EH (cell line): ENCODE measurements at places on chromosomes 5 and 9.
A peak's percentile ranks its signal among the peaks of the same experiment; 100 is the strongest.

- DNase-seq = no peak
Observed at GRCh38 chr5:137672001-137672400, 63.9 kb downstream of the KLHL3 start.

DNA sequence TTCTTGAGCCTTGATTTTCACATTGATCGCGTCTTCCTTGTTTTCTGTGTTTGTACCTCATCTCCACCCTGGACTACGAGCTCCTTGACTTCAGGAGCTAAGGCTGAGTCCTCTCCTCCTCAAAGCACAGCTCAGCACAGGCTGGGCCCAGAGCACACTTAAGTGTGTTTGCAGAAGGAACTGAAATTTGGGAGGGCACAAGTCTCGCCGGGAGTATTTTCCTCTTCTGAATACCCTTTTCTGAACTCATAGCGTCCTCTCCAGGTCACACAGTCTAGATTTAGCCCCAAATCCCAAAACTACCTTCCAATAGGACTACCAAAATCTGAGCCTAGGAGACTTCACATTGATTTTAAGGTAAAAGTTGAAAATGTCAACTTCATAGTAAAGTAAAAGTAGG, 41.6 kb downstream of the TSTD2 start:
- DNase-seq = no peak

GRCh38 chr5:141208478-141208877, at the start of gene PCDHB12:
TSS of gene PCDHB12 (plus strand) at chr5:141208719. CDS start at chr5:141208908, 189 bp downstream.
- peak; percentile 15 for DNase-seq

- DNase-seq = peak; percentile 56
Observed at GRCh38 chr5:98905857-98906688, 22.7 kb downstream of the CHD1 start.

DNA sequence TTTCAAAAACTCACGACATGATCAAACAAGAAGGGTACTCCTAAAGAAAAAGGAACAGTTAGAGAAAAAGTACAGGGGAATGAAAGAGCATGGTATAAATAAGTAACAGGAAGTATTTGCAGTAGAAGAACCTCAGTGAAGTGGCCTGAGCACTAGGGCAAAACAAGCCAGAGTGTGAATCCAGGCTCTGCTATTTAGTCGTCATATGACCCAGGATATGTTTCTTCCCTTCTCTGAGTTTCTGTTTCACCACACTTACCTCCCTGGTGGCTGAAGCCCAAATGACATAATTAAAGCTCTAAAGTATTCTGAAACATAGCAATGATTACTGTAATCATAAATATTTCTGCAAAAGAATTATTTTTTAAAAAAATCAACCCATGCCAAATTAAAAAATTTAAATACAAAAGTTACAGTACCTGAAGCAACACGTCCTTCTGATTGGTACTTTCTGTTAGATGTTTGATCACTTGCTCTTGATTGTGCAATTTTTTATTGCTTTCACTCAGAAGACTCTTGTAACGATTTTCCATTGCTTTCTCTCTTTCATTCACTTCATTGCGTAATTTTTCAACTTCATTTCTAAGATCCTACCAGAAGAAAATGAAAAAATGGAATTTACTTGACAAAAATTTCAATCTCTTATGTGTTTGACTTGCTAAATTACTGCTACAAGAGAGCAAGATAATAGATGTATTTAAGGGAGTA, 88.9 kb downstream of the CDK5RAP2 start:
- DNase-seq = no peak

DNA sequence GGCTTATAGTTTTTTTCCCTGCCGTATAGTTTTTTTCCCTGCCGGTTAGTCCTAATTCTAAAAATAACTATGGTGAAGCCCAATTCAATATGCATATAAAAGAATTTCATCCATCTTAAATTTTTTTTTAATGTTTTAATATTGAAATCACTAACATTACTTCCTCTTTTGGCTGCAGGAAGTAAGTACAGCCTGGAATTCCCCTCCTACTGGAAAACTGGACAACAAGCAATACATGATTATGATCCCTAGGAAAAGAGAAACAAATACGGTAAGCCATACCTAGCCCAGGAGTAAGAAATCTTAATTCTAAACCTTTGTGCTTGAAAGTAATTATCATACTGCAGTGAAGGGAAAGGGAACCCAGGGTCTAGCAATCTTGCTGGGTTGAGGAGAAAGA, 119.0 kb downstream of the NR3C1 start:
- DNase-seq = no peak

- DNase-seq = peak; percentile 30
Observed at GRCh38 chr5:133130387-133131118, 78.7 kb downstream of the HSPA4 start.

DNA sequence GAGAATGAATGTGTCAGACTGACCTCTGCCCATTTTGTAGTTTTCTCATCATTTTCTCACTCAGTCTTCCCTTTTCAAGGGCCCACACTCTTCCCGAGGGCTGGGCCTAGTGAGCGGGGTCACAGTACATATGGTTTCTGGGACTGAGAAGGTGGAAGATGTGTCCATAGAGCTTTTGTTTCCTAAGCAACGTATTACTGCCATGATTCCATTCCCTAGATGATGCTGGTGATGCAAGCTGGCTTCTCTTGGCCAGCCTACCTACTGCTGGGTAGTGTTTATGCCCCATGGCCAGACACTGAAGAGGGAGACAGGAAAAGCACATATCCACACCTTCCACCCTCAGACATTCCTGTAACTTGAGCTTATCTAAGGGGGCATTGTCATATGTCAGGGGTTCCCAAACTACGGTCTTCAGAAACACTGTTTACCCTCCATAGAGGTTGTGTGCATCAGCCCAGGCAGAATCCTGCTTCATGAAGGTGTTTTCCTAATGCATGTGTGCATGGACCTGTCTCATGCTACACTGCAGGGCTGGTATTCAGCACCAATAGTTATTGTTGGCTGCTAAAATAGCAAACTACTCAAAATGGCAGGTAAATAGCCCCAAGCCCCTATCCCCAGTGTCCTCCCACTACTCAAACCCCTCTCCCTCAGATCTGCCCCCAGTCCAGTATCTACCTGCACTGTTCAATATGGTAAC, 9.5 kb downstream of the IRF1 start:
- DNase-seq = no peak

- no peak for DNase-seq
Observed at GRCh38 chr9:31519011-31519410, 865.4 kb upstream of the ACO1 start.

- peak; percentile 16 for DNase-seq
Observed at GRCh38 chr9:94250456-94250855, 8.6 kb upstream of the ZNF169 start.

GRCh38 chr5:90866333-90866732, 307.7 kb downstream of the ADGRV1 start:
- peak; percentile 22 for DNase-seq

GRCh38 chr9:132901858-132902831, 23.4 kb downstream of the SPACA9 start:
- peak; percentile 84 for DNase-seq

DNA sequence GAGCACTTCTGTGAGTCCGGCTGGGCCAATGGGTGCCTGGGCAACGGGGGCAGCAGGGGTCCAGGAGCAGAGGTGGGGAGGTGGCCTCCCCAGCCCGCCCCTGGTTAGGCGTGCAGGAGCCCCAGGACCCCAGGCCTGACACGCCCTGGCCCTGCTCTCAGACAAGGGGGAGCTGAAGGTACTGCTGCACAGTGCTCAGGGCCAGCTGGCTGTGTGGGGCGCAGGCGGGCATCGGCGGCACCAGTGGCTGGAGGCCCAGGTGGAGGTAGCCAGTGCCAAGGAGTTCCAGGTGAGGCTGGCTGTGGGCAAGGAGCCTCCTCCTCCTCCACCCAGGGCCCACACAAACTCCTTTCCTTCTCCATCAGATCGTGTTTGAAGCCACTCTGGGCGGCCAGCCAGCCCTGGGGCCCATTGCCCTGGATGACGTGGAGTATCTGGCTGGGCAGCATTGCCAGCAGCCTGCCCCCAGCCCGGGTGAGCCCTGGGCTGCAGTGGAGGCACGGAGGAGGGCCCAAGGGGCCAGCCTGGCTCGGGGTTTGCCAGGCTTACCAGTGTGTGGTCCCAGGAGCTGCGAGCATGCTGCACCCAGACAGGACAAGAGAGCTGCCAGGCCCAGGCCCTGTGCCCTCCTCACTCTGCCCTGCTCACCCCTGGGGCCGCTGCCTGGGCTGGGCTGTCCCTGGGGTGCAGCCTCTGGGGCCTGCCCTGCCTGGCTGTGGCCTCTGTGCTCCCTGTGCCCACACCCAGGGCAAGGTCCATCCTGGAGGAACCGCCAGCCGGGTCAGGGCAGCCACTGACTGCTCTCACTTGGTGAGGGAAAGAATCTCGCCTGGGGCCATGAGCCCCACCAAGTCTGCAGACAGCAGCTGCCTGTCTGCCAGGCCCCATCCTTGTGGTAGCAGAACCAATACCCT, 7.0 kb downstream of the MAMDC4 start:
- DNase-seq = peak; percentile 45
